Stimulated activated CD4-positive, alpha-beta T cell treated with anti-CD3 and anti-CD28 coated beads, Interleukin-2, amount 100 ng/mL, for 24 hours (primary cell): ENCODE measurements at places on chromosomes 13 and 19.
A peak's percentile ranks its signal among the peaks of the same experiment; 100 is the strongest.

DNA sequence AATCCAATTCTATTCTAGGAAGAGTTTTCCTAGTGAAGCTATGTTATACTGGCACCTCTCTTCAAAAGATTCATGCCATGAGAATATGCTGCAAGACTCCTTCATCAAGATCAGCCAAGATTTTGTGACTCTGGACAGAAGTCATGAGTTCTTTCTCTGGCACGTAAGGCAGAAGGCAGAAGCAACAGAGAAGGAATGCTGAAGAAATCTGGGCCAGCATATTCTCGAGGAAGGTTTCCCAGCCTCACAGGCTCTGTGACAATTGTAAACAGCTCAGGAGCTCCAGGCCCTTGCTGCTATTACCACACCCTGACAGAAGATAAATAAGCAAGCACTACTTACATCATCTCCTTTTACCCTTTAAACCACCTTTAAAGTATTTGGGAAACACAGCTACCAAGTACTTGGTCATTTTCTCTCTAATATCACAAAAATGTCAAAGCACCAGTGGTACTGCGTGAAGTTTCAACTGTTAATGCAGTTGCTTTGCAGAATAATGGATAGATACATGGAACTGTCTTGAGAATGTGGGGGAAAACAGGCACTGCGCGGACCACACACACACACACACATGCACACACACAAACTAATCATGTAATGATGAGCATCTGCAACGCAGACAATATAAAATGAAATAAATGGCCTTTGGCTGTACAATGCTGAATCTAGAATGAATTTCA, 55.4 kb downstream of the INTS6 start:
- DNase-seq = no peak

- DNase-seq = peak; percentile 81
Observed at GRCh38 chr19:18594096-18594823, 5.7 kb downstream of the REX1BD start.

DNA sequence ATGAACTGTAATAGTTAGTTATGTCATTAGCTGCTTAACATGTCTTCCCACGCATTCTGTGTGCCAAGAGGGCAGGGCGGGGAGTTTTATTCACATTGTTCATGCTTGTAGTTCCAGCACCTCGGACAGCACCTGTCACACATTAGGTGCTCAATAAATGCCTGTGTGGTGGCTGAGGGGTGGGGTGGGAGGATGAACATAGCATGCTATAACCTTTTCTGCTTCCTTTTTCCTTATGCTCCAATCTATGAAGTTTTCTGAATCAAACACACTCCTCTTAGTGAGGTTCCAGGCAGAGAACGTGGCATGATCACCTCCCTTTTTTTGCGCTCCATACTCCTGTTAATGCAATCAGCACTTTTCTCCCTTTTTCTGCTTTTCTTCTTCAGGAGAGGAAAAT, 15.8 kb upstream of the PTPRS start:
- DNase-seq = no peak

- no peak for DNase-seq
Observed at GRCh38 chr19:40585982-40586422, 9.3 kb downstream of the SHKBP1 start.

DNA sequence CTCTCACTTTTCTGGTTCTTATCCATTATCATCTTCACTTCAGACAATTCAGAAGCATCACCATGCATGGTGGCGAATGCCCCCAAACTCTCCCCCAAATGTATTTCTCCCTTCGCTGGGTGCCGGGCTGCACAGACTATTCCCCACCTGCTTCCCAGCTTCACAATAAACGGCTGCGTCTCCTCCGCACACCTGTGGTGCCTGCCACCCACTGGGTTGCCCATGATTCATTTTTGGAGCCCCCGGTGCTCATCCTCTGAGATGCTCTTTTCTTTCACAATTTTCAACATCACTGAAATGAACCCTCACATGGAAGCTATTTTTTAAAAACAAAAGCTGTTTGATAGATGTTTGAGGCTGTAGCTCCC, 2.8 kb upstream of the F10 start:
- no peak for DNase-seq

GRCh38 chr19:14428882-14429416, 4.2 kb upstream of the PKN1 start:
- DNase-seq = no peak

GRCh38 chr19:51807111-51807701, 12.2 kb downstream of the FPR3 start:
- no peak for DNase-seq

DNA sequence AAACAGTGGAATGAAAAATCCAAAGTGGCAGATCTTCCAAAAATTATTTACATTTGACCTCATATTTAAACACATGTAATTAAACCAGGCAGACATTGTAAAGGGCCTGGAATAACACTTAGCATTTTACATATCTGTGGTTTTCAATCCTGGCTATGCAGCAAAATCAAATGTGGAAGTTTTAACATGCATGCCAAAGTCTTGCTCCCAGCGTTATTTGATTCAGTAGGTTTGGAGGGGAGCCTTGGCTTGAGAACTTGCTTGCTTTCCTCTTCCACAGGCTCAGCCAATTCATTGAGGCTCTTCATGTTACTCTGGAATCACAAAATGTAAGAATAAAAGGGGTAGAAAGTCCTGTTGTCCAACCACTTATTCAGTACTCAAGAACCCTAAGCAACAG, 42.5 kb upstream of the INTS6 start:
- no peak for DNase-seq

GRCh38 chr19:33296488-33296971, 5.8 kb downstream of the CEBPA start:
- DNase-seq = no peak

DNA sequence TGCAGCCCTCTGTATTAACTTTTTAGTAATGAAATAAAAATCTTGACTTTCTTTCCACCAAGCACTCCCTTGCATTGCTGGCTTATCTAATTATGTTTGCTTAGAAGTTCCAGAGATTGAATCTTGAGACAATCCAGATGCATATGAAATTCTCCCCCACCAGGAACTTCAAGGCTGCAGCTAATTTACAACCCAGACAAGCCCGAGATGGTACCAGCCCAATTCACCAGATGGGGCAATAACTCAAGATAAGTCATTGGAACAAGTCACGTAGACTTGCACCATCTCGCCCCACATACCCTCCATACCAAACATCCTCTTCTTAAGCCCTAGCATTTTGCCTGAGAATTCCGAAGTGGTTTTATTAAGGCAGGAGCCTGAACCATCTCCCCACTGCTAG, 29.0 kb downstream of the UTP14C start:
- DNase-seq = no peak

DNA sequence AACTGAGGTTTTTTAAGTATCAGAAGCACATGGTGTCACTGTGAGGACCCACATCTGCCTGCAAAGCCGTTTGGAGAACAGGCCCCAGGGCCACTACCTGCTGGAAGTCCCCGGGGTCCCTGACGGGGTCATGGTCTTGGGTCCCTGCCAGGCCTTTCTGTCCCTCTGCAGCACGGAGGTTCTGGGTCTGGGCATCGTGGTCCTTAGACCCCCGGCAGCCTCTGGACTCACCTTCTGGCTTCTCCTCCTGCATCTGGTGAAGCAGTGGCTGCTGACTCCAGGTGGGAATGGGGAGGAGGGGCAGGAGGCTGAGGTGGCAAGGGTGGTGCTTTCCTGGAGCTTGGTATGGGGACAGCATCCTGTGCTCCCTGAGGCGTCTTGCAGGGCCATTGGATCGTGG, 198.6 kb downstream of the TEX29 start:
- no peak for DNase-seq

GRCh38 chr19:49559443-49559842, 20.9 kb downstream of the NOSIP start:
- no peak for DNase-seq

DNA sequence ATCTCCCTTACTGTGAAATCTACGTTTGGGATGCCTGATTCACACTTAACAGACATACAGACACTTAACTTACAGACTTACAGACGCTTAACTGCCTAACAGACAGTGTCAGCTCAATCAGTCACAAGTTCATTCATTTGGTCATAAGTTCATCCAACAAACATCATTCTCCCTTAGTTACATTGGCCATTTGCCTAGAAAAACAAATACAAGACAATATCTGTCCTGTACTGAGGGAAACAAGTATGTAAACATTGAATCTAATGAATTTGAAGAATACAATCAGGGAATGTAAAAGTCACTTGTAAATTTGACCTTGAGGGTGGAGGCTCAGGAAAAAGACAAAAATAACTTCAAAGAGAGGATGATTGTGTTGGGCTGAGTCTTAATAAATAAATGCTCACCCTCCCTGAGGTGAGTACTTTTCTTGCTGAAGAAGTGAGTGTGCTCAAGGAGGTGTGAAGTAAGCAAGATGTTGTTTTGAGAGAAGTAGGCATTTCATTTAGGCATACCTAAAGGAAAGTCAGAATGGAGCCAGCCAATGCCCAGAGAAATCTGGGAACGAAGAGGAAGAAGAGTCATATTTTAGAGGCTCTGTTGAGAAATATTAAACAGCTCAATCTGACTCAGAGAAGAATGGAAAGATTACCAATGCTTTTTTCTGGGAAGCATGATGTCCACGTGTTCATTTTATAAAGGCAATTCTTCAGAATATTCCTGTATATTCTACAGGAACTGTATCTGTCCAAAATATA, 958.4 kb upstream of the SLC10A2 start:
- no peak for DNase-seq

DNA sequence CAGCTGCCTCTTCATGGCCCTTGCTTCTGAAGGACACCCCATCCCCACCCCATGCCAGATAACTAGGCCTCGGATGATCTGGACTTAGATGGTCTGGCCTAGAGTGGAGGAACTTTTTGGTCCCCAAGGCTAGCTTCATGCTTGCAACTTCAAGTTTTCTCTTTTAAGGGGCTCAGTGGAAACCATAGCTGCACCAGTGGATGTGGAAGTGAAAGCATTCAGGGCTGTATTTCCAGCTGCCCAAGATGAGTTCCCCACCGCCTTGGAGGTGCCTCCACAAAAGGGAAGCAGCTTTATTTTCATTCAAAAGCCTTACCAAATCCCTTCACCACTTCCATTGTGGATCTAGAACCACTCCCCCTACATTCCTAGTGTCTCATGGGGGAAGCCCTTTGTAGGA, 17.6 kb upstream of the GSX1 start:
- DNase-seq = no peak

- no peak for DNase-seq
Observed at GRCh38 chr13:73168226-73168952, 109.6 kb downstream of the KLF5 start.

GRCh38 chr19:17289489-17289888, 7.8 kb downstream of the ANKLE1 start:
- DNase-seq = peak; percentile 77

GRCh38 chr19:6414793-6415590, 9.6 kb downstream of the KHSRP start:
- DNase-seq = no peak

- no peak for DNase-seq
Observed at GRCh38 chr13:106176117-106176516, 359.3 kb downstream of the EFNB2 start.

GRCh38 chr13:67138970-67139369, 91.2 kb downstream of the PCDH9 start:
- DNase-seq = no peak

DNA sequence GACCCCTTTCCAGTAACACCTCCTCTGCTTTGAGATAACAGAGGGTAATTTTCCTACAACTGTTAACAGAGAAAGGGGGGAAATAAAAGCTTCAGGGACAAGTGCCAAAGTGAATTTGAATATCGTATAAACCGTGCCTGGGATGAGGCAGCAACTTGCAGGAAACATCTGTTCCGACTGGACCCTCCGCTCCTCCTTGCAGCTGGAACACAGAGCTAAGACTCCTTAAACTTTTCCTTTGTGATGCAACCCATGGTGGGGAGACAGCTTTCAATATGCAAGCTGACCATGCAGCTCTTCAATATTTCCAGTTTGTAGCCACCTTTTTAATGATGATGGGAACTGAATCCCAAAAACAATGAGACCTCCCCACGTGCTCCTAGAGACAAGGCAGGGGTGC, 432.6 kb downstream of the ZNF536 start:
- DNase-seq = no peak

GRCh38 chr13:35953537-35954206, 177.5 kb downstream of the DCLK1 start:
- DNase-seq = no peak

DNA sequence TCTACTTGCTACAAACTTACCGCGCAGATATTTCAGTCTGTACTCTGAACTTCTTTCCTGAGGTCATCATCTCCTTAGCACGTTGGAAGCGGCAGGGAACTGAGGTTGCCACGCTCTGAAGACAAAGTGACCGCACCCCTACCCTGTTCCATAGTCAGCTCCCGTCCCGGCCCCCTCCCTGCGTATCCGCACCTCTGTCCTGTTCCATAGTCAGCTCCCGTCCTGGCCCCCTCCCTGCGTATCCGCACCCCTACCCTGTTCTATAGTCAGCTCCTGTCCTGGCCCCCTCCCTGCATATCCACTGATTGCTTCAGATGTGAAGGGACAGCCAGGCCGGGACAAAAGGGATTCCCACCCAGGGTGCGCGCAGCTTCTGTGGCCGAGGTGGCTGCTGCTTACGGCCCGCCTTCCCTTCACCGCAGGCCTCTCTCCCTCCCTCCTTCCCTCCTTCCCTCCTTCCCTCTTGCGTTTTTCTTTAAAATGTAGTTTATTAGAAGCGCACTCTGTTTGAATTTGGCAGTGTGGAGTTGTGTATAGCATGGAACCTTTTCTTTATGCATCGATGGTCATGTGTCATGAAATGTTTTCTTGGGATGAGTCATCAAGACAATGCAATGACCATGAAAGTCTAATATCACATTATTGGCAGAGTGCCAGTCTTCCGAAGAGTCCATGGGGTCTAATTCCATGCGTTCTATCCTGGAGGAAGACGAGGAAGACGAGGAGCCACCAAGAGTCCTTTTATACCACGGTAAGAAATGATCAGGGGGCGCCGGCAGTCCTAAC, 21.9 kb upstream of the NDUFS7 start:
- DNase-seq = no peak

GRCh38 chr19:3823350-3823713, 37.2 kb upstream of the MATK start:
- no peak for DNase-seq

- no peak for DNase-seq
Observed at GRCh38 chr13:35599384-35599783, 122.9 kb upstream of the MAB21L1 start.

DNA sequence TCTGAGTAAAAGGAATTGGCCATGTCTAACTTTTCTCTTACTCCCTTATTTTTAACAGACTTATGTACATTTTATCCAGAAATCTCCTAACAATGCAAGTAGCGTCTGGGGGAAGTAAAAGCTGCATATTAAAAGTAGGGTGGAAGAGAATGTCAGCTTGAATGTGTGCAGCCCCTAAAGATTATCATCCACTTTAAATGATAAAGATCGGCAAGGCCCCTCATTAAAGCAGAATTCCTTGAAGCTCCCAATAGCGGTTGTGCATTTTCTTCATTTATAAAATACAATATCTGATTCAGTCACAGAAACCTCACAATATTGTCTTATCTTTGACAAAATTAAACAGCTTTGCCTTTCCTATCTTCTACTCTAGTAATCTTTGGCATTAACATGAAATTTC, 184.6 kb downstream of the LHFPL6 start:
- DNase-seq = no peak
